NCI-H1436 treated with DMSO at 0.1 percent for 48 hours (cell line): ENCODE measurements at places on chromosomes 4 and X.

DNA sequence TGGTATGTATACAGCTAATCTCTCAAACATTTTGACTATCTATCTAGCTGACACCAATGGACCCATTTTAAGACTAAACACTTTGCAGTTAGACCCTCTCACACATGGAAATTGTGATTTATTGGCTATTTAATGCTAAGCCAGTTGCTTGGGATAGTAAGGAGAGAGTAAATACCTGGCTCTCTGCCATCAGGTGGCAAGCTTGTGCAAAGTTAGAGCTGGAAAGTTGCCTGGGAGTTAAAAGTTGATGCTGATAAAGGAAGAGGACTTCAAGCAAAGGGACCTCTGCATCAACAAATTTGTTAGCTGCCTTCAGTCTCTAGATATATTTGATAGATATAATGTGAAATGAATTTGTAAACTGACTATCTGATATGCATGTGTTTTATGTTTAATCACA, 61.1 kb downstream of the PACRGL start:
- no peak for DNase-seq

DNA sequence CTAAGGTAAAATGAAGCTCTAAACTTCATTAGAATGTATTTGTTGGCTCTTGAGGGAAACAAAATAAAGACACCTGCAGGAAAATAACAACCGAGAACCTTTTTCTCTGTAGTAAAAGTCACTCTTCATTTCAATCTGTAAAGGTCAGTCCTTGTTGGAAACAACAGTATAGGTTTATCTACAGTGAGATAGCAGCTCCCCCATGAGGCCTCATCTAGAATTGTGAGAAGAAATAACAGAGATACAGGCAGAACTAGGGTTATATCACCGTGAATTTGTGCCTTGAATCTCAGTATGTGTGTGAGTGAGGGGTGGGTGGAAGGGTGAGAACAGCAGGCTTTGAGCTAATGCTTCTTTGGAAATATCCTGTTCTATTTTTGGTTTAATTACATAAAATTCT, 107.8 kb upstream of the FMR1 start:
- DNase-seq, result no peak

DNA sequence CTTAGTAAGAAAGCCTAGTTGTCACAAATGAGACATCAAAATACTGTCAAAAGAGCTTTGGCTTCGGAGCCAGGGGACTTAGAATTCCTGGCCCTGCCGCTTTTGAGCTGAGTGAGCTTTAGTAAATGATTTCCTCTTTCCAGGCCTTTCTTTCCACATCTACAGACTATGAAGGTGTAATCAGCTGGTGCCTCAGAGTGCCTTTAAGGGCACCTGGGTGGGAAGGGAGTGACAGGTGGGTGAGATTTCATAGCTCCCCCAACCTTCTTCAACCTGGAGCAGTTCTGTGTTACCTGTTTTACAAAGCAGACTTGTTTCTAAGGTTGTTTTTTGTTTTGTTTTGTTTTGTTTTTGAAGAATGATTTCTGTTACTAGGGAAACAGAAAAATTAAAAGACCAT, 154.7 kb upstream of the BOD1L1 start:
- DNase-seq, result no peak

DNA sequence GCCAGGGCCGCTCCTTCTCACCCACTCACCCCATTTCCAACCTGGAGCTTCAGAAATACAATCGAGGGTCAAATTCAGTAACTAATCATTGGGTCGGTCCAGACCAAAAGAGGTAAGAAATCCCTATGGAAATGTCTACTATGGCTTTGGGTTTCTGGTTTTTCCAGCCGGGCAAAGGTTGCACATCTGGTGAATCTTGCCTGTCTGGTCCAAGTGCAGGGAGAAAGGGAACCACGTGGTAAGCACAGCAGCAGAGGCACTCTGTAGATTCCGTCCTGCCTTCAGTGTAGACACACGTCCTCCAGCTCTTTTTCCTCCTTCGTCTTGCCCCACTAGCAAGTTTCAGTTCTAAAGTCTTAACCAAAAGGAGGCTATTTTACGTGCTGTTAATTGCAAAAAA, 218.0 kb upstream of the JADE1 start:
- DNase-seq, result no peak

GRCh38 chr4:155405059-155405458, 28.3 kb upstream of the MAP9 start:
- no peak for DNase-seq

DNA sequence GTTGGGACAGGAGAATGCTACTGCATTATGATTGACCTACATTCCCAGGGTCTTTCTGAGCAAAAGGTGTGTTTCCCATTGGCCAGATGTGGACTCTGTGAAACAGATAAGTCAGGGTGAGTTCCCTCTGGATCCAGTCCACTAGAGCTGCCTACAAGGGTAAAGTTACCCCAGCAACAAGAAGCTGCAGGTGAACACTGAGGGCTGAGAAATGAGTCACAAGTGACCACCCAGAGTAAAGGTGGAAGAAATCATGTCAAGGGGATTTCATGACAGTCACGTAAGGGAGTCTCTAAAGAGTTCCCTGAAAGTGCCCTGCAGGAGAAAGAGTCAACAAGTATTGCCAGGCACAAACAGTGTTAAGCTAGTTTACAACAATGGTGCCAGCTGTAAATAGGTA, 16.3 kb downstream of the F8A1 start:
- DNase-seq, result no peak

DNA sequence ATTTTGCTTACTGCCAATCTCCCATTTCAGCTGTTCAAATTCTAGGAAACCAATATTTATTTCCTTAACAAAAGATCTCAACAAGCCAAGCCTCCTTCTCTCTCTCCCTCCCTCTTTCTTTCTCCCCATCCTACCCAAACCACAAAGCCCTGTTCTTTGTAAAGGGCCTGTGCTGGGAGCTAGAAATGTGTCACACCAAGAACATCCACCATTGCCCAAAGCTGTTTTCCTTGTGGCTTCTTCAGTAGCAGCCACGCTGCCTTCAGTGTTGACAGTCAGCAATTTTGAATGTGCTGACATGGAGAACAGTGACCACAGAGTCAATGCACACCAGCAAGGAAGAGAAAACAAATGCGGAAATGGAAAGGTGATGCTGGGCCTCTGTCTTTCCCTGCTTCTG, 203.0 kb downstream of the MAML3 start:
- DNase-seq, result no peak

DNA sequence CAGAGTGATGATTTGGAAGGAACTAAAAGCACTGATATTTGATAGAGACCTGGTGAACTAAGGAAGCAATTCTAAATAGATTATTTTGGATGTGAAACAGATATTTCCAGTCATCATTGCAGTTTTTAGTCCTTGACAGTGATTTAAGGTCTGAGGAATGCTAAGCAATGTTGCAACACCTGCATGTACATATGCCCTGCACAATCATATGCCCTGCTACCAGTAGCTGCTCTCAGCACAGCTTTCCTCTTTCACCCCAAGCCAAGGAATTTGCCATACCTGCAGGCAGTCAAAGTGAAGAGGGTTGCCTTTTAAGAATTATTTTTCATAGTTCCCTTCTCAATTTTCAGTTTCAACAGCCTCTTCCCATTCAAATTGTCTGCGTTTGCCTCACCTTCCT, 8.7 kb upstream of the FAM47A start:
- DNase-seq, result no peak

GRCh38 chrX:49291615-49292337, 11.7 kb upstream of the GAGE10 start:
- no peak for DNase-seq

DNA sequence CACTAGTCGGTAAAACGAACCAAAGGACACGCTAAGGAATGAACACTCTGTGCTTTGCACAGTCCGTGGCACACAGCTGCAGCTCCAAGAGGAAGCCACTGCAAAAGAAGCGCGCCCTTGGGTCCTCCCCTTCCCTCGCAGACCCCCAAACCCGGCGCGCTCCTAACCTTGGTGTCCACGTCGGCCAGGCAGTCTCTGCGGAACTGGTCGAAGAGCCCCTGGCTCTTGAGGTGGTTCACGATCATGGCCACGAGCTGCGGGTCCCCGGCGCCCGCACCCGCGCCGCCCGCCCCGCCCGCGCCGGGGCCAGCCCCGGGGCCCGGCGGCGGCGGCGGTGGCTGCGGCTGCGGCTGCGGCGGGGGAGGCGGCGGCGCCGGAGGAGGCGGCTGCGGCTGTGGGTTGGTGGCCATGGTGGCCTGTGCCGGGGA, 333 bp downstream of the BOD1L1 start:
- DNase-seq, result no peak

- DNase-seq, result no peak
Observed at GRCh38 chr4:111500858-111501257, 644.4 kb upstream of the FAM241A start.

DNA sequence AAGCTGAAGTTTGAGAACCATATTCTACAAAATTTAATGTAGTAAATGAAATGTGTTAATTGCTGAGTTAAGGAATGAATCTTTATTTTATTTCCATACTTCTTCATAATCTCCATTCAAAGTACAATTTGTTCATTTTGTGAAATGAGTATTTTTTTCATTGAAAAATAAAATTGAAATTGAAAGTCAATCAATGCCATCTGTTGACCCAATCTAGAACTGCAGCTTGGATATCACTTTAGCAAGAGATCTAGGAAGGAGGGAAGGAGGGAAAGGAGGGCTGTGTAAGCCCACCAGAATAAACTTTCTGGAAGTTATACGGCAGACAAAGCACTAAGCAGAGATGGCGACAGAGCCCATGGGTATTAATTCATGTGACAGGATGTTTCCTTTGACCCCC, 128.4 kb downstream of the ZMAT1 start:
- no peak for DNase-seq

GRCh38 chrX:63930140-63930539, 145.1 kb upstream of the ARHGEF9 start:
- no peak for DNase-seq

GRCh38 chr4:54152846-54153600, 53.1 kb downstream of the GSX2 start:
- DNase-seq, result no peak

- DNase-seq, result no peak
Observed at GRCh38 chr4:136306361-136306760, 1225.9 kb downstream of the PCDH18 start.

- no peak for DNase-seq
Observed at GRCh38 chrX:6941041-6941440, 206.5 kb upstream of the STS start.

DNA sequence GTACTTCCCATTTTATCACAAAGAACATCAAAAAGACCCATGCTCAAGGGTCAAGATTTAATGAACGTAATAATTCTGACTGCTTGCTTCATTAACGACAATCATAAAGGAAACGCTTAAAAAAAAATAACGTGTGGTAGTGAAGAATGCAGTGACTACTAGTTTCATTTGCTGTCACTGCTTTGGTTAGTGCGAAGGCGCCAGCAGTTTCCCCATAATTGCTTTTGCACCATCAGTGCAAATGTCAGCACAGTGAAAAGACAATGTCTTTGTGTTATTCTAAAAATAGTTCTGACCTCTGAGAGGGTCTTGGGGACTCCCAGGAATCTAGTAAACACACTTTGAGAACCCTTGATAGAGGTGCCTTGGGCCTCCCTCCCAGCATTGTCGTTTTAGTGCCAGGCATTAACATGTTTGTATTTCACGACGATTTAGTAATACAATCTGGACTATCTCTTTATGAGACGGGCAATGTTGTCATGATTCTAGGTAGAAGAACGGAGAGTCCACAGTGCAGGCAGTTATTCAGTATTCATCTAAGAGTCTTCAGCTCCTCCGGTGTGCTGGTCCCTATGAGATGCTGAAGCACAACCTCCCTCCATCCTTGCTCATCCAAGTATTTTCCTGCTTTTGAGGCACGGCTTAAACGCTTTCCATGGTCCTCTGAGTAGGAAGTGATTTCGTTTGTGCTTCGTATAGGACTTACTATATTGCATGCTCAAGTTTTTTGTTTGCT, 71.0 kb downstream of the AFF1 start:
- no peak for DNase-seq

GRCh38 chr4:153603258-153603657, 80.8 kb upstream of the TLR2 start:
- DNase-seq, result no peak

GRCh38 chrX:103554687-103555424, 30.5 kb upstream of the TCEAL4 start:
- peak; percentile 36 for DNase-seq

- no peak for DNase-seq
Observed at GRCh38 chrX:112784692-112785091, 55.9 kb downstream of the AMOT start.

DNA sequence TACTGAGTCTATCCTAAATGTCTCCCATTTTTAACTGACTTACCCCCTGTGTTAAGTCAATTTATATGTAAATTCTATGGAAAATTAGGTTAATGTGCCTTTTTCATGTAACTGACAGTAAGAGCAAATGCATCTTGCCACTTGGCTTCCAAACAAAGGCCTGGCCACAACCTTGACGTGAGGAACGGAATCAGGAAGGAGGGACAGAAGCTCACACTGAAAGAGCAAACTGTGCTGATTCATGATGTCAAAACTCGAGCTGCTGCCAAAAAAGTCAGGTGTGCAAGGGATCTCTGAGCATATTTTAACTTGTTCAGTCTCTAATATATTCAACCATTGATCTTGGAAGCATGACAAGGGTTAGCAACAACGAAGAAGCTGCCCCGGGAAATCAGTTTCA, 35.8 kb downstream of the GPM6A start:
- DNase-seq, result no peak

DNA sequence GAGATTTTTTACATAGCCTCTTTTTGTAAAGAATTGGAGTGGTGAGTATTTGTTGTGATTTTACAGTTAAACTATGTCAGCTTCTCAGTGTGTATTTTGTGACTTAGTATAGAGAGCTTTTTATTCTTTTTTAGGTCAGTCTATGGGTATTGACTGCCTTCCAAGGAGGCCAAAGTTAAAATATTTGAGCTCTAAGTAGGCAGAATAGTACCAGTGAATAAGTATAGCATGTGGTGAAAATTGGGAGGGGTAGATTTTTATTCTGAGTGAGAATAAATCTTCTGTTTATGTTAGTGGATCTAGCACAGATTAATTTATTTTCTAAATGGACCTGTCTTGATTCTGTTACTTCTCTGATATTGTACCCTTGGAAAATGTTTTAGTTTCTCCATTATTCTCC, 37.5 kb downstream of the HERC3 start:
- DNase-seq, result no peak

- no peak for DNase-seq
Observed at GRCh38 chr4:23039818-23040217, 347.1 kb downstream of the GBA3 start.

- no peak for DNase-seq
Observed at GRCh38 chrX:98207947-98208346, 1324.2 kb downstream of the RPA4 start.

- DNase-seq, result no peak
Observed at GRCh38 chrX:77444075-77444474, 3.1 kb upstream of the FGF16 start.
